ENCODE measurements at places on chromosomes 6 and 20.

DNA sequence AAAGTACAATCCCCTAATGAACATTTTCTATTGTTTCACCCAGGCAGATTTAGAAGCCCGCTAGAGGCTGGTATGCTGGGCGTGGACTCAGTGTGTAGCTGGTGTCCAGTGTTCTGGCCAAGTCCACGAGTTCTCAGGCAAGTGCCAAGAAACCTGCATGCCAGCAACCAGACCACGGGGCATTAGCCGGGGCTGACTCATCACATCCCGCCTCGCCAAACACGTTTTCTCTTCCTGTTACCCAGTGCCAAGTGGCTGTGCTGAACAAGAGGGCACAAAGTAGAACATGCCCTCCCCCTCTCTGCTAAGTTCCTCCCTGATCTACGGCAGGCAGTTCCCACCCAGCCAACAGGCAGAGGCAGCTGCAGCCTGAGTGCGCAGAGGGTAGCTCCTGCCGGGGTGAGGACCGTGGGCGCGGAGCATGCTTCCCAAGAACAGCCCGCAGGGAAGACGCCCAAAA lies 29.6 kb downstream of the RAMACL start:
- no peak for DNase-seq

DNA sequence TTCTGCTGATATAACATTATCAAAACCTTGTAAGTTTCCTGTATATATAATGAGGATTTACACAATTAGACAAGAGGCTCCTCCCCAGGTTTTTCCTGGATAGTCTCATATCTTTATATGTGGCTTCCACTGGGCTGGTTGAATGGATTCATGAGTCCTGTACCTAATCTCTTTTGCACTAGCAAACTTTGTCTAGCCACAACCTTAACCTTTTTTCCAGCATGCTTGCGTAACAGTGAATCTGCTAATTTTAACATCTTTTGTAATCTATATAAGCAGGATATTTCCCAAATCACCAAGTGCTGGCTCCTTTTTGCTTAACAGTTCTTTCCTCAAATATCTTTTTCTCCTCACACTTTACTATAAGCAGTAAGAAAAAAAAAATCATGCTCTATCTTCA lies 153.6 kb downstream of the COL21A1 start:
- no peak for DNase-seq

GRCh38 chr6:62283365-62283764 lies 2.7 kb downstream of the KHDRBS2 start:
- no peak for DNase-seq

DNA sequence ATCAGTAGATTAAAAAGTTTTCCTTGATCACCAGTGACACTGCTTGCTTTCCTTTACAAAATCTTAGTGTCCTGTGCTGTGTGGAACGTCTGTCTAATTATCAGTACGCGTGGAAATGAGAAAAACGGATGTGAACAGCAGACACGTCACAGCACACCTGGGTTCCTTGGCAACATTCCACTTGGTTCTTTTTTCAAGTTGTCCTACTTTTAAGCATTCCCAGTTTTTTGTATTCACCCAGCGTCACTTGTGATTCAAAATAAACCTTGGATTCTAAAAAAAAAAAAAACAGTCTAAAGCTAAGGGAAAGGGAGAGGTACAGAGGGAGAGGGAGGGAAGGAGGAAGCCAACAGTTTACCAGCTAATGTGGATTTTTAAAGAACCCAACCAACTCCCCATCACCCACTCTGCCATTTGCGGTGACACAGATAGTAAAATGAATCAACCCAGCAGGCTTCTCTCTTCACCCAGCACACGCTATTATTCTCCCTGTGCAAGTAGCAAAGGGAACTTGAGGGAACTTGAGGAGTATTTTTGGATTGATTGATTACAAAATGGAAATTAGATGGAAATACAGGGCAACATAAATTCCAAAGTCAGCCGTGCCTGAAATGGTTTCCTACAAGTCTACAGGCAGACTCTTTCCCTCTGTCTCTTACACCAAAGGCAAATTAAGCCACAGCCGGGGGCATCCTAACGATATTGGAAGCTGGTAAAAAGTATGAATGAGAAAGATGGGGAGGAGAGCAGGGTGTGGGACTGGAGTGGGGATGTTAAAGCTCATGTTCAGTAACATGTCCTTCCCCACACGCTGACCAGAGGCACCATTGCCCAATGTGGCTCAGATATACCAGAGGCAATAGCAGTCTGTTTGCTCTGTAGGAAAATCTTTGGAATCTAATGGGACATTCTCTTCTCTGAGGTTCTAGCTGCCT lies 129.8 kb downstream of the SASH1 start:
- DNase-seq = no peak

- DNase-seq = no peak
Measured at GRCh38 chr6:137224799-137225198, 5.6 kb upstream of the IFNGR1 start.

DNA sequence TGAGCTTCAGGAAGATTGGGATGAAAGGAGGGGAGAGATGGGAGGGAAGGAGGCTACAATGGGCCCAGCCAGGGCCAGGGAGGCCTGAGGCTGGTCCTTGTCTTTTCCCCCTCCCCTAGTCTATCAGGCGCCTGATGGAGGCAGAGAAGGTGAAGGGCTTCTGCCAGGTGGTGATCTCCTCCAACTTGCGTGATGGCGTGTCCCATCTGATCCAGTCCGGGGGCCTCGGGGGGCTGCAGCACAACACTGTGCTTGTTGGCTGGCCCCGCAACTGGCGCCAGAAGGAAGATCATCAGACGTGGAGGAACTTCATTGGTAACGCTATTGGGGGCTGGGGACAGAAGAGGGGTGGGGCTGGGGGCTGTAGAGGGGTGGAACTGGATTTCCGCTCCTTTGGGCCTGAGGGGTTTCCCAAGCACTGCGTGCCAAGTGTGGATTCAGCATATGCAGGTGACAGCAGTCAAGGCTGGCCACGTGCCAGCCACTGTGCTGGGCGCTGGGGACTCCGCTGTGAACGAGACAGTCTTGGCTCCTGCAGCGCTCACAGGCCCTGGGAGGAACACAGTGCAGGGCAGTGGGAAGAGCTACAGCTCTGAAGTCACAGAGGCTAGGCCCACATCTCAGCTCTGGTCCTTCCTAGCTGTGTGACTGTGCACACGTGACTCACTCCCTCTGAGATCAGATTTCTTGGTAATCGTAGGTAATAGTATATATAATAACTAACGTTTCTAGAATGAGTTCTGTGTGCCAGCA lies 22.7 kb downstream of the SLC12A5 start:
- DNase-seq = no peak

DNA sequence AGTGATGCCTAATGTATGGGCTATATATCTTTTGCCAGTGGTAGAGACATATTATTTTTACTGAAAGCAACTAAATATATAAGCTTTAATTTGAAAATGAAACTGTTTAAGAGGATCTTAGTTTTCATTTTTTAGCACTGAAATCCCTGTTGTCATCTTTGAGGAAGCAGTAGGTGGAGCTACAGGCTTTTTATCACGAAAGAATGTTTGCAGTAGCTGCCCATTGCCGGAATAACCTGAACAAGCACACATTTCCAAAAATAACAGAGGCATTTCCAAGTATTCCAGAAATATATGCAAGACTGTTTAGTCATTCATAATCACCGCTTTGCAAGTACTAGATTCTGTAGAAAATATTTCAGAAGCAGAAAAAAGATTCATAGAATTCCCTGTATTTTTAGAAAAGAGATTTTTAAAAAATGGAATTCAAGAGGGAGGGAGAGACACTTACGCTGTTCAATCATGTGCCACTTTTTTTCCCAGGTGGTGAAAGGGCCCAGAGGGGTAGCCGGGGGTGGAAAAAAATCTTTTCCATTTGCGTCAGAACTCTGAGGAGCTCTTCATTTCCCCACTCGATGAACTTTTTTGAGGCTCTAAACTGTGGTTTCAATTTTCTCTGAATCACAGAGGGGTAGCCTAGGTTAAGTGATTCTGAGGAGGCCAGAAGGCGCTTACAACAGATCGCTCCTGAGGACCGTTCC lies 142.5 kb upstream of the FERMT1 start:
- no peak for DNase-seq

- no peak for DNase-seq
Measured at GRCh38 chr6:25370178-25371036, 91.2 kb downstream of the CARMIL1 start.

GRCh38 chr6:83860782-83861495 lies 1.4 kb downstream of the CYB5R4 start:
- DNase-seq = no peak
